Midbrain (tissue), 1 donor: ENCODE measurements at places on chromosomes 4 and X.

- DNase-seq, result no peak
Measured at GRCh38 chr4:100799761-100800539, 282.1 kb upstream of the EMCN start.

GRCh38 chrX:154541896-154542722 is 4.5 kb downstream of the G6PD start:
- peak; percentile 22 for DNase-seq

GRCh38 chr4:159015841-159016240 is 87.0 kb upstream of the RAPGEF2 start:
- no peak for DNase-seq

DNA sequence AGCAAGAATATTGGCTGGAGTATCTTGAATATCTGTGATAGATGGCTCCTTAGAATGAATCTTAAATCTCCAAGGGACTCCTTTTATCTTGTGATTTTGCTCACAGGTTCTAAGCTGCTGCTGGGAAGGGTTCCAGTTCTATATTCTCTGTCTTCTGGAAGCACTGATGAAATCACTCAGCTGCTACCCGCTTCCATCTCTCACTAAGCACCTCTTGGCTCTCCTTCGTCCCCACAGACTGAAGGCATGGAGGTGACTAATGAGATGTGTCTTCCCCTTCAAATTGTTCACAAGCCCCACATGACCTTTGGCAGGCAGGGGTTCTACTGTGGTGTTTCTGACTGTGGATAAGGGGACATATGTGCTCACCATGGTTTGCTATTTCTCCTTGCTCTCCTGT is 75.9 kb downstream of the C4orf51 start:
- DNase-seq, result no peak

DNA sequence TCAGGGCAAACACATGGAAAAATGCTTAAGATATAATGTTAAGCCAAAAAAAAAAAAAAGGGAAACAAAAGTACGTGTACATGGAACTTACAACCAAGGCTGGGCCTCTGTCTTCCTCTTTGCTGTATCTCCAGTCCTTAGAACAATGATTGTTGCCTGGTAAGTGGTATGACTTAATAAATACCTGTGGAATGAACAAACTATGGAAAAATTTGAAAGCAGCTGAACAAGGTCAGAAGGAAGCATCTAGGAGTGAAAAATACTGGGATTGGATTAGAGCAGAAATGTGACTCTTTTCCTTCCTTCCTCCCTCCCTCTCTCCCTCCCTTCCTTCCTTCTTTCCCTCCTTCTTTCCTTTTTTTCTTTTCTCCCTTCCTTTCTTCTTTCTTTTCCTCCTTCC is 54.2 kb upstream of the SMIM10 start:
- no peak for DNase-seq

- no peak for DNase-seq
Measured at GRCh38 chrX:41548411-41548810, 101.3 kb downstream of the NYX start.

DNA sequence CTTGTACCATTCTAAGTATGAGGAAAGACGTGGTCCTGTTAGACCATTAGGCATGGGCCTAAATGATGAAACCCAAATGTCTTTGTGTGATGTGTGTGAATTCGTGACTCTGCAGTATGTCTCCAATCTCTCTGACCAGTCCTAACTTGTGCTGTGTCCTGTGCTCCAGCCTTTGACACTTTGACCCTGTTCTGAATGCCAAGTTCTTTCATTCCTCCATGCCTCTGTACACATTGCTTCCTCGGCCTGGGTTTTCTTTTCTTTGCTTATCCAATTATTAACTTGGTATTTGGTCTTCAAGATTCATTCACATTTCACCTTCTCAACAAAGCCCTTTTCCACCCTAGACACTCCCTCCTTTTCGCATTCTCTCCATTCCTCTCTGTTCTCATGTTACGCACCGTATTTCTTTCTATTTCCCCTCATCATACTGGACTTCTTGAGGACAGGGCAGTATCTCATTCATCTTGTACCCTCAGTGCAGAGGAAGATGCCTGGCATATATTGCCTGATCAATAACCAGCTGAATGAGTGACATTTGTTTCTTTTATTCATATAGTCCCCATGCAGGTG is 138.7 kb downstream of the F11 start:
- no peak for DNase-seq

GRCh38 chrX:56564921-56565840 is 1.8 kb downstream of the UBQLN2 start:
- DNase-seq, result peak; percentile 14

DNA sequence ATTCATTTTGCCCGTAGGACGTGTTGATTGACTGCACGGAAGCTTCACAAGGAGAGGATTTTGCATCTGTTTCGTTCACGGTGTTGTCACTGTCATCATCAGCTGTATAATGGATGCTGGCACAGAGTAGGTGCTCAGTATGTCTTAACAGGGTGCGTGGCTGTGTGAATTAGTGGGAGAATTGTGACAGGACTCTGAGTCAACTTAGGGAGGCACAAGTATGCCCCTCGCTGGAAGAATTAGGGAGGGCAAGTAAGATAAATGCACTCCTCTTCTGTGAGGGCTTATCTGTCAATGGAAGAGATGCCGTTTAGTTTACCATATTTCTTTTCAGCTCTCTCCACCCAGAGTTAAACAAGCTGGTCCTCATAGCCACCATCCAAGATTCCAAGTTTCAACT is 107.2 kb downstream of the TRIML1 start:
- DNase-seq, result no peak

GRCh38 chr4:116636917-116637316 is 448.5 kb downstream of the TRAM1L1 start:
- DNase-seq, result no peak

DNA sequence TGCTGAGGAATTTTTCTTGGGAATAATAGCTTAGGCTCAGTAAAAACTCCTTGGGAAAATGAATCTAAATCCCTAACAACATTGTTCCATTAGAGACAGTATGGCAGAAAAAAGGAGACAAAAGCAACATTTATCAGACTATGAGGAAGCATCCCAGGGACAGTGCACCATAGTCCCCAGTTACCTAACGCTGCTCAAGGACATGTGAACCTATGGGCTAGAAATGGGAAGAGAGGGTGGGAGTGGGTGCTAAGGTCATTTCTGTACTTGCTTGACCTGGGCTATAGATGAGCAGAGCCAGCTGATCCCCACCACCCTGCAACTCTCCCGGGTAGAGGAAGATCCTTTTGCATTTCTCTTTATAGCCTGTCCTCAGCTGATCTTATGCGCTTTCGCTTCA is 98.2 kb upstream of the CBR4 start:
- no peak for DNase-seq

- peak; percentile 0 for DNase-seq
Measured at GRCh38 chrX:130330706-130331105, 9.0 kb upstream of the SLC25A14 start.

GRCh38 chr4:158025131-158025530 is 147.7 kb downstream of the GASK1B start:
- DNase-seq, result no peak

- DNase-seq, result no peak
Measured at GRCh38 chrX:129808829-129809796, 29.4 kb downstream of the SASH3 start.

GRCh38 chr4:151961456-151961855 is 200.6 kb upstream of the GATB start:
- no peak for DNase-seq
